Activated naive CD4-positive, alpha-beta T cell treated with anti-CD3 and anti-CD28 coated beads for 36 hours (primary cell): ENCODE measurements at places on chromosomes 12 and 14.
A peak's percentile ranks its signal among the peaks of the same experiment; 100 is the strongest.

DNA sequence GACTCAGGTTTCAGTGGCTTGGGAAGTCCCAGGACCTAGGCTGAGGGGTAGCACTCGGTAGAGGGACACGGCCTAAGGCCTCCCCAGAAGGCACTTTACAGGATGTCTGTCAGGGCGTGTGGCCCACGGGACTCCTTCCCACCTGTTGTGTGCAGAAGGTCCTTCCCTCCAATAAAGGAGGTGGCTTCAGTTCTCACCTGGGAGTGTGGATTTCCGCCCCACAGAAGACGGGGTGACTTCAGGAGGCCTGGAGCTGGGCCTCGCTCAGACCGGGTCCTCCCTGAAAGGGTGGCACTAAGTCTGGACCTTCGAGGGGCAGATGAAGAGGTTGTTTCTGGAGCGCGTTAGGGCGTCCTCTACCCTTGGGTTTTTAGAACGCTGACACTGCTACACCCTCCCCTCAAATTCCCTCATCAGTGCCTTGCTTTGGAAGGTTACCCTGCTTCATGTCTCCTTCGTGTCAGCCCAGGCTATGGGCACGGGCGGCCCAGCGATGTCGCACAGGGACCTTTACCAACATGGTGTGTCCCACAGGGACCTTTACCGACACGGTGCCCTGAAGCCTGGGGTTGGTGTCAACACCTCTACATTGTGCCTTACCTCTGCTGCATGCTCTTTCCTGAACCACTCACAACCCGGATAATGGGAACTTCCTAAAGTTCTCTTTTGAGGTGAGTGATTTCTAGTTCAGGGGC is 7.1 kb downstream of the SLC6A12 start:
- DNase-seq: no peak

DNA sequence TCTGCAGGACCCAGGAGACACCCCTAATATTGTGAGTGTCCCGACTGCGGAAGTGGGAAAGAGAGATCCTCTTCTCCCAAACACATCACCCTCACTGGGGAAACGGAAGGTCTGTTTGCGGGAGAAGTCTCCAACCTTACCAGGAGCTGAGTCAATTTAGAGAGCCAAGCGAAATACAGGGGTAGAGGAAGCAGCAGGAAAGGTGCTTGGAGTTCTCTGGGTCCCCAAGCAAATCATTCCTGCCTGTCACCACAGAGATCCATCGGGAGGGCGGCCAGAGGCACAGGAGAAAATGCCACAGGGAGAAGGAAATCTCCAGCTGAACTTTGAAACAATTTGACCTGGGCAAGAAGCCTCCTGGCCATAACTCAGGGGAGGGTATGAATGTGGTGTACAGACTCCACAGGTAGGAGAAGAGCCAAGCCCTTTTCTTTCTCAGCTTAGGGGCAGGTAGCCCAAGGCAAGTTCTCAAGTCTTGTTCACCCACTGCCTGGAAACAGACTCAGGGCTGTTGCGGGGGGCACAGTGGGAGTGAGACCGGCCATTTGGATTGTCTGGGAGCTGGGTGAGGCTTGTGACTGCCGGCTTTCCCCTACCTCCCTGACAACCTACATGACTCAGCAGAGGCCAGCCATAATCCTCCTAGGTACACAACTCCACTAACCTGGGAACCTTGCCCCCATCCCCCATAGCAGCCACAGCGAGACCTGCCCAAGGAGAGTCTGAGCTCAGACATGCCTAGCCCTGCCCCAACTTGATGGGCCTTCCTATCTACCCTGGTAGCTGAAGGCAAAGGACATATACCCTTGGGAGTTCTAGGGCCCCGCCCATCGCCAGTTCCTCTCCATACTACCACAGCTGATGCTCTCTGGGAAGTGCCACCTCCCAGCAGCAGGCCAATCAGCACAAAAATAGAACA is 211.9 kb upstream of the ARHGAP5 start:
- no peak for DNase-seq

- DNase-seq: no peak
Observed at GRCh38 chr14:89017417-89017816, 193.0 kb downstream of the TTC8 start.

GRCh38 chr12:98856897-98857540 is 211.9 kb downstream of the APAF1 start:
- DNase-seq: no peak

- DNase-seq: no peak
Observed at GRCh38 chr14:65958664-65959562, 527.3 kb upstream of the CCDC196 start.

GRCh38 chr12:17841496-17841895 is 248.5 kb downstream of the RERGL start:
- DNase-seq: no peak

DNA sequence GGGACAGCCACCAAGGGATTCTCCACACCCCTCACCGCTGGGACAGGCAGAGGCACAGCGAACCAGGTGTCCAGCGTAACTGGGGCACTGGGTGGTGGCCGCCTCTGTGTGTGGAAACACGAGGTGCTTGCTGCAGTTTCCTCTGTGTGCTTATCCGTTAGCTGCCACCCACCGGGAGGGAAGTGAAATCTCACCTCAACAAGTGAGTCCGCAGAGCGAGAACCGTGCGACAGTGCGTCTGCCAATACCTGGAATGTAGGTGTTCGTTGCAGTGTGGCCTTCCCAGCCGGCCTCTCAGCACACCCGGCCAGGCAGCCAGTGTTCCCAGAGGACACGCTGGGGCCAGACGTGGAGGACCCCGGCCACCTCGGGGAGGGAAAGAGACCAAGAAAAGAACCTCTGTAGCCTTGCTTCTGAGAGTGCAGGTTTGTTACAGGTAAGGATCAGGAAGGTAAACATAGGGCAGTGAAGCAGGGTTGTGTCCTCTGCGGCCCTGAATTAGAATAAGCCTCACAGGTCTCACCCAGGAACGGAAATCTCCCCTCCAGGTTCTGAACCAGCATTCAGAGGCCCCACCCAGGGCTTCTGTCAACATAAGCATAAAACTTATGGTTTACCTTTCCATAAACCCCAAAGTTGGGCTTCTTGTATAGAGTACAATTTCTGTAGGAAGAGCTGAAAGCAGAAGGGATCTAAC is 1.5 kb downstream of the BCL2L14 start:
- peak; percentile 77 for DNase-seq

DNA sequence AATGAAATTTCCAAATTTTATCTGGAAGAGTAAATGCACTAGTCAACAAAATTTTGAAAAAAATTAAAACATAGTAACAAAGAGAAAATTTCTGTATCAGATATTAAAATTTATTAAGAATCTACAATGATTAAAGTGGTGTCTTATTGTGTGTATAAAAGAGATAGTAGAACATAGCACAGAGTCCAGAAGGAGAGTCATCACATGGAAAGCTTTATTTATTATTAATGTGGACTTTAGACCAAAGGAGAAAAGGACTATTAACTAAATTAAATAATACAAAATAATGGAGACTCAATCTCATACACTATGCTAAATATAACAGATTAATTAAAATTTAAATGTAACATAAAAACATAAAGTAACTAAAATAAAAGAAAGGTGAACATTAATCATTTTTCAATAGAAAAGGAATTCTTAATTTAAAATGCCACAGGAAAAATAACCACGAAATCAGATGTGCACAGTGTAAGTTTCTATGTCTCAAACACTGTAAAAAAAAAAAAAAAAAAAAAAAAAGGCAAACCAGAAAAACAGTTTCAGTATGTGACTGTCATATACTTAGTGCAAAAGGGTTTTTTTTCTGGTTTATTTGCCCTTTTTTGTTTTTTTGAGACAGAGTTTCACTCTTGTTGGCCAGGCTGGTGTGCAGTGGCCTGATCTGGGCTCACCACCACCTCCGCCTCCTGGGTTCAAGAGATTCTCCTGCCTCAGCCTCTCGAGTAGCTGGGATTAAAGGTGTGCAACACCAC is 95.4 kb downstream of the MYF5 start:
- no peak for DNase-seq

GRCh38 chr14:77562681-77563080 is 53.8 kb downstream of the SPTLC2 start:
- DNase-seq: no peak
